Breast epithelium (tissue), 4 donors: ENCODE measurements at places on chromosomes 6 and 20. TPM values are rescaled to one million over a fixed set of nuclear protein-coding genes. Genes with fewer than 3 reads are reported as not detected.

GRCh38 chr20:22673467-22673866 lies 89.1 kb upstream of the FOXA2 start:
- no peak for DNase-seq

DNA sequence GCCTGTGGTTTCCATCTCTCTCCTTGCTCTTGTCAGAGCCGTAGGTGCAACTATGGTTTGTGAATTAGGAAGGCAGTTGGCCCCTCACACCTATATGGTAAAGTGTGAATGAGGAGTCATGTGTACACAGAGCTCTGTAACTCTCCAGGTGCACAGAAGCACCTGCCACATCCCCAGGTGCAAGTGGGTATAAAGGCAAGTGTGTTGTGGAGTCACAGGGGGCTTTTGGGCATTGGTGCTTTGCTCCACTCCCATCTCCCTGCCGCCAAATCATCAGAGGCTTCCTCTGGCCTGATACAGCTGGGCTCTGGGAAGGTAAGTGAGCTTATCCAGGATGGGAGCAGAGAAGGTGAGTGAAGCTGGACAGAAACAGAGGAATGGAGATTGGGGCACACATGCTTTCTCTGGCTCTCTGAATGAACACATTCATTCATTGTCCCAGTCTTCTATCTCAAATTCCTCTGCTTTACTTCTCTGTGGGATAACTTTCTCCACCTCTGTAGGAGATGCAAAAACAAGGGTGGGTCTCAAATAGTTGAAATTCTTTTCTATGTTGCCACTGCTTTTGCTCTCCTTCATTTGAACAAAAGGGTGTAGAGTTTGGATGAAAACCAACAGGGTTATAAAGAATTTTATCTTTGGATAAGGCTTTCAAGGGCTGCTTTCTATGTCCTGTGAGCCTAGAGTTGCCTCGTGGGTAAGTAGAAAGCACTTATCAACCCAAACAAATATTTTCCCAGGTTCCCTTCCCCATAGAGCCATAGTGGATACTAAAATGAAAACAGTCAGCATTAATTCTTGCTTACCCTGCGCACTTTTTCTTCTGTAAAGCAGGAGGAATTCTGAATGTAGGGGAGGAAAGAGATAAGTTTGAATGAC lies 45.0 kb upstream of the RIPOR2 start:
- DNase-seq, result no peak

DNA sequence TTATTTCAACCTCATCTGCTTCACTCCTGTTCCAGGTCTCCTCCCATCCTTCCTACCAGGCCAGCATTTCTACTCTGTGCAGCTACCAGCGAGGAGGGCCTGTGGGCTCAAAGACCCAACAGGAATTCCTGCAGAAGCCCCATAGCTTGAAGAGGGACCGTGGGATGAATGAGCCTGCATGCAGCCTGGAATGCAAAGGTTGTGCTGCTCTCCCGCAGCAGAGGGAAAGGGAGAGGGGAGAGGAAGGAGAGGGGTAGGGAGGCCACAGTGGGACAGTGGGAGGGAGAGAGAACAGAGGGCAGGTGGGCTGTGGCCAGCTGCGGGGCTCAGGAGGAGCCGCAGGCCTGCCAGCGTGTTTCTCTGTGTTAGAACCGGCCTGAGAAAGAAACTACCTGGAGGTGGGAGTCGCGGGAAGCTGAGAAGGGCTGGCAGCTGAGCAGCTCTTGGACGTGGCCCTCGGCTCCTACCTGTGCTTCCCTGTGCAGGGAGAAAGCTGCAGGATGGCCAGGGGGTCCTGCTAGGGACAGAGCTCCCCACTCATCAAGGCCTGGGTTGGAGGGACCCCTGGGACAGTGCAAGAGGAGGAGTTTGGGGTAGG lies 66.1 kb upstream of the MLN start:
- DNase-seq, result no peak

The C6orf58 gene
- not detected for total RNA-seq

The PHACTR2 gene
- total RNA-seq, result 53.3 TPM

The GABRR2 gene
- total RNA-seq, result 0.32 TPM

The TBPL1 gene
- total RNA-seq, result 15.4 TPM
